ENCODE measurements at places on chromosomes 13 and 19. TPM values are rescaled to one million over a fixed set of nuclear protein-coding genes. Genes with fewer than 3 reads are reported as not detected.

DNA sequence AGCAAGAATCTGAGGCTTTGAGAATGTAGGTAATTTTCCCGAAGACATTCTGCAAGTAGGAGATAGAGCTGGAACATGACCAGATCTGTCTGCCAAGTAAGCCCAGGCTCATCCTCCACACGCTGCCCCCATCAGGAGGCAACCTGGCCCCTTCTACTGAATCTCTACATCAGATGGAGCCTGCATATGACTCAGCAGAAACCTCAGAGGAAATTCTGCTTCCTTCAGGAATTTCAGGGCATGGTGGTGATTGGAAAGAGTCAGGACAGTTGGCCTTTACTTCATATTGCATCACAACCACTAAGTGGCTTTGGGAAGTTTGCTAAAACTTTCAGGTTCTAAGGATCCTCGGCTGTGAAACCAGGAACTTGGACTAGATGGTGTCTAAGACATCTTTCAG lies 85.2 kb downstream of the LRRC63 start:
- no peaks in the 10 kb centered on the region for H3K27me3 ChIP-seq
- no peak overlapping the region for H3K27ac ChIP-seq
- no peaks in the 10 kb centered on the region for H3K36me3 ChIP-seq
- H3K4me3 ChIP-seq, result no peak overlapping the region
- peaks cover 9% of the 10 kb centered on the region for H3K4me1 ChIP-seq

- no peak overlapping the region for H3K27ac ChIP-seq
- peaks cover 3% of the 10 kb centered on the region for H3K27me3 ChIP-seq
- DNase-seq, result no peak
- no peaks in the 10 kb centered on the region for H3K36me3 ChIP-seq
Observed at GRCh38 chr13:21659087-21659486, 11.8 kb upstream of the FGF9 start.

- H3K4me3 ChIP-seq, result no peak overlapping the region
- H3K27me3 ChIP-seq, result peaks cover 1% of the 10 kb centered on the region
- no peak for DNase-seq
- peaks cover 3% of the 10 kb centered on the region for H3K36me3 ChIP-seq
- H3K27ac ChIP-seq, result no peak overlapping the region
Observed at GRCh38 chr19:32875428-32875827, 5.9 kb upstream of the SLC7A9 start.

DNA sequence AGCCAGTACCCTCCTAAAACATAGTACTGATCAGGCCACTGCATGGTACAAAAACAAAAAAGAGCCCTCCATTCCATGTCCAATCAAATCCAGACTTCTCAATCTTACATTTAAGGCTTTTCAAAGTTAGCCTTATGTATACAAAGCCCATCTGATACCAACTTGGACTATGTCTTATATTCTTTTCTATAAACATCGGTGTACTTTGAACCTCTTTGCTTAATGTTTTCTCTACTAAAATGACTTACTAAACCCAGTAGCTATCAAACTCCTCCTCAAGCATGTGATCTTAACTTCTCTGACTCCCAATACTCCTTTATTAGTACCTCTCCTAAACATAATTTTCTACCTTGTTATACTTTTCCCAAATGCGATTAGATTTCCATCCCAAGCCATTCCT lies 14.8 kb downstream of the TSC22D1 start:
- peaks cover 2% of the 10 kb centered on the region for H3K4me1 ChIP-seq
- H3K27ac ChIP-seq, result no peak overlapping the region
- H3K27me3 ChIP-seq, result no peaks in the 10 kb centered on the region

DNA sequence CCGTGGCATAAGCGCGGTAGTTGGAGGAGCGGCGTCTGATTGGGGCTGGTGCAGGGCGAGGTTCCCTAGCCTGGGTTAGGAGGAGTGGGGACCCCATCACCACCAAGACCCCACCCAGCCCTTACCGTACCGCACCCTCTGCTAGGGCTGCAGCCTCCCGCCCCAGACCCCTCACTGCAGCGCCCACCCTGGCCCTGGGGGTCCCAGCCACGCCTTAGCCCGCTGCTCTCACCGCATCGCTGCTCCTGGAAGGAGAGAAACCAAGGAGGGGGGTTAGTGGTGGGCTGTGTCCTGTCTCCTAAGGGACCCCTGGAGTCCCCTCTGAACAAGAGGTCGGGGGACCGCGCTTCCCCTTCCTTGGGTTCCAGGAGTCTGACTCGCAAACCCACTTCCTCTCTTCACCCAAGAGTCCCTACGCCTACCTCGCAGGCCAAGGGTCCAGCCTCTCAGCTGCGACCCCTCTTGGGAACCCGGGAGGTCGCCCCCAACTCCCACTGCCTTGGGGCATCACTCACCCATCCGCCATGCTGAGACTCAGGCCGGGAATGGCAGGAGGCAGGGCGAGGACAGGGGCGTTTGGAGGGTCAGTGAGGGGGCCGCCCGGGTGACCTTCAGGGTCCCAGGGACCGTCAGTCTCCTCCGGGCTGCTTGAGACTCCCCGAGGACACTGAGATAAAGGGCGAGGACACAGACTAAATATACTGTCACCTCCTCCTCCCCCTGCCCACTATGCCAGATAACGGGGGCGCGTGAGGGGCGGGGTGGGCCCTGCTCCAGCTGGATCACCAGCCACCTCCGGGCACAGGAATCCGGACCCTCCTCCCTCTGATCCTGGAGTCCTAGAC lies at the start of gene TNNI3:
Gene TNNI3 (minus strand): TSS at position 669 of the 845 bp plus-strand sequence. CDS start 143 bp downstream, at position 526.
- no peak within 1 kb of the TSS for H3K27ac ChIP-seq
- peaks cover 9% of the 10 kb centered on the region for H3K4me1 ChIP-seq

- no peaks in the 10 kb centered on the region for H3K27me3 ChIP-seq
- H3K4me3 ChIP-seq, result no peak overlapping the region
- DNase-seq, result no peak
- no peaks in the 10 kb centered on the region for H3K36me3 ChIP-seq
Observed at GRCh38 chr13:73273745-73274144, 214.9 kb downstream of the KLF5 start.

DNA sequence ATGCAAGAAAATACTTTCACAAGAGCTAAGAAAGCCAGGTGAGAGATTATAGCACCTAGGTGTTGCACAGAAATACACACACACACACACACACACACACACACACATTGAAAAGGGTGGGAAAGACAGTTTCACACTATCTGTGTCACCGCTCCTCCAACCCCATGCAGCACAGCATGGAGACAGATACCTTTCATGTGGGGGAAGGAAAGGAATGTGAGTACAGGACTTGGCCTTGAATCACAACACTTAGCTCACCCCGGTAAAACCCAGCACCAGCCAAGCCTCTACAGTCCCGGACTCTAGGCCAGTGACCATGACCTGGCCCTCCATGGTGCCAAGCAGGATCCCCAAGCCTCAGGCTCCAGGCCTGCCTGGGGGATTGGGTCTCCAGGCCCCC lies 462.0 kb upstream of the SPRY2 start:
- no peak overlapping the region for H3K27ac ChIP-seq
- peaks cover 1% of the 10 kb centered on the region for H3K27me3 ChIP-seq
- H3K36me3 ChIP-seq, result no peaks in the 10 kb centered on the region
- no peaks in the 10 kb centered on the region for H3K4me1 ChIP-seq

GRCh38 chr13:28541966-28542365 lies 47.0 kb upstream of the FLT1 start:
- H3K36me3 ChIP-seq, result peaks cover 13% of the 10 kb centered on the region
- no peak overlapping the region for H3K27ac ChIP-seq
- H3K27me3 ChIP-seq, result peaks cover 16% of the 10 kb centered on the region
- DNase-seq, result no peak
- H3K4me1 ChIP-seq, result peaks cover 4% of the 10 kb centered on the region

DNA sequence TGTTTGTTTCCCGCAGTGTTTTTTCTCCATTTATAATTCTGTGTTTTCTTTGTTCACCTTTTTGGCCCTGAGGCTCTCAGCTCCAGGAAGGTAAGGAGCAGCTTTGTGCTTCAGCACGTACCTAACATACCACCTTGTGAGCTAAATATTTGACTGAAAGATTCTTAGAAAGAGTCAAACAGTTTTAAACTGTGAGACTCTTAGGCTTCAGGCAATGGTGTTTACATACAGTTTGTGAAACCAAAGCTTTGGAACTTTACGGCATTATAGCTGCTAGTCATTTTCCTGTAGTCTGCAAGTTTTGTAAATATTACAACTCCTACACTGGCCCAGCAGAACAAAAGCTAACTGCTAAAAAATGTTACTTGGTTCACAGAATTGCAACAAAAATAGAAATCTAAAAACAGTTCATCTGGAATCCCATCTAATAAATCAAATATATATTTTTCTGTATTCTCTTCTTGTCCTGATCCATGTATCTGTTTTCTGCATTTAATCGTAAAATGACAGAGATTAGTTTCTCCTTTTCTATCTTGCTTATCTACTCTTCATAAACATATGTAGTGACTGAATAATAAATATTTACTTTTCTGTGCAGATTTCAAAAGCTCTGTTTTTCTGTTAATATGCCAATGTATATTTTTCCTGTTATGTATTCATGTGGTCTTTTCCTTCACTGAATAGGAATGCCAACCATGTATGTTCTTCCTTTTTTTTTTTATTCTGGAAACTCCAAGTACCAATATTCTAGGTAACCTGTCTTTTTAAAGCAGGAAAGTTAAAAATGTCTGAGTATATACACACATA lies 38.8 kb upstream of the GPI start:
- no peak for DNase-seq
- no peak overlapping the region for H3K27ac ChIP-seq
- H3K36me3 ChIP-seq, result peaks cover 51% of the 10 kb centered on the region
- peak overlapping the region; percentile 35 for H3K4me3 ChIP-seq
- H3K27me3 ChIP-seq, result no peaks in the 10 kb centered on the region

DNA sequence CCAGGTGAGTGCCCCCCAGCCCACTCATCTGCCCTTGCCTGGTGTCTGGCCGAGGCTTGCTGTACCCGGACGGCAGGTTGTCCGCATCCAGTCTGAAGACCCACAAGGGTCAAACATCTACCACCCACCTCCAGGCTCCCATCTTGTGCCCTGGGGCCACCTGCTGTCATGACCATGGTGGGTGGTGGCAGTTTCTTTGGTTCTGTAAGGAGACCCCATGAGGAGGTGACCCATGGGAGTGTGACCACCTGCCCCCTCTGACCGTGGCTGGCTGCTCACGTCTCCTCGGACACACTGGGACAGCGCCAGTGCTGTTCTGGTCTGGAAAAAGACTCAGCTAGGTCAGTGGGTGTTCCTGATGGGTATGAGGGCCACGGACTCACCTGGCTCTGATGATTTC lies 93.9 kb downstream of the TEX29 start:
- no peak overlapping the region for H3K27ac ChIP-seq
- no peaks in the 10 kb centered on the region for H3K4me1 ChIP-seq
- peaks cover 3% of the 10 kb centered on the region for H3K27me3 ChIP-seq
- DNase-seq, result no peak

- no peak overlapping the region for H3K27ac ChIP-seq
- peaks cover 4% of the 10 kb centered on the region for H3K27me3 ChIP-seq
- no peak overlapping the region for H3K4me3 ChIP-seq
- H3K4me1 ChIP-seq, result no peaks in the 10 kb centered on the region
- H3K36me3 ChIP-seq, result no peaks in the 10 kb centered on the region
Observed at GRCh38 chr19:29517412-29517811, 8.4 kb upstream of the VSTM2B start.

- H3K27me3 ChIP-seq, result no peaks in the 10 kb centered on the region
- DNase-seq, result no peak
- H3K4me3 ChIP-seq, result no peak overlapping the region
- no peaks in the 10 kb centered on the region for H3K36me3 ChIP-seq
- no peak overlapping the region for H3K27ac ChIP-seq
- H3K4me1 ChIP-seq, result peaks cover 5% of the 10 kb centered on the region
Observed at GRCh38 chr13:90105276-90105675, 1242.2 kb upstream of the MIR17HG start.

DNA sequence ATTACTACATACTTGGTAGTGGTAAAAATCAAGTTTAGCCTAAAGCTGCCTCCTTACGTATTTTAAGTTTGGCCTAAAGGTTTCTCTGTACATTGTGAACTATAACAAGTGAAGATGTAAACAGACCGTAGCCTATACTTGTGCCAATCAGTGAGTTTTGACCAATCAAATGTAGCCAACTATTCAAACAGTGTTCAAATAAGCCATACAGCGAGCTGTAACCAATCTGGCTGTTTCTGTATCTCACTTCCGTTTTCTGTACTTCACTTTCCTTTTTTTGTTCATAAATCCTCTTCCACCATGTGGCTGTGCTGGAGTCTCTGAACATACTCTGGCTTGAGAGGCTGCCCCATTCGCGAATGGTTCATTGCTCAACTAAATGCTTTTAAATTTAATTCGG lies 2504.6 kb downstream of the PCDH9 start:
- H3K4me1 ChIP-seq, result peaks cover 23% of the 10 kb centered on the region
- no peaks in the 10 kb centered on the region for H3K27me3 ChIP-seq
- no peak overlapping the region for H3K27ac ChIP-seq
- DNase-seq, result no peak

DNA sequence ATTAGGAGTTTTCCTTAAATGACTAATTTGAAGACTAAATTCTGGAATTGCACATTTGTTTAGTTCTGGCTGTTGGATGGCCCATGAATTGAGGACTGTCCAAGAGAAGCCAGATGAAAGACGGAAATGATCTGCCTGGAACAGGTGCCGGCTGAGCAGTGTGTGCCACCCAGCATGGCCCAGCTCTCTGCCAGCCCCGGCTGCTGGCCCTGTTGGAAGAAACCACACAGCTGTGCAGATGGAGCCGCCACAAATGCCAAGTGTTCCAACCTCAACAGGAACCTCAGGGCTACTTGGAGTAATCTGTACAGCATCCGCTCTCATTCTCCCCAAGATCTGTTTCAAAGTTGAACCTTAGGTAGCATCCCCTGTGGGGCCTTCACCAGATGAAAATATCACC lies 67.0 kb upstream of the STARD13 start:
- H3K36me3 ChIP-seq, result peaks cover 10% of the 10 kb centered on the region
- H3K27ac ChIP-seq, result peak overlapping the region; percentile 96
- peaks cover 5% of the 10 kb centered on the region for H3K27me3 ChIP-seq
- H3K4me3 ChIP-seq, result no peak overlapping the region

GRCh38 chr13:26895808-26896466 lies 135.4 kb upstream of the GPR12 start:
- peaks cover 2% of the 10 kb centered on the region for H3K27me3 ChIP-seq
- peaks cover 3% of the 10 kb centered on the region for H3K4me1 ChIP-seq
- H3K36me3 ChIP-seq, result no peaks in the 10 kb centered on the region
- H3K4me3 ChIP-seq, result no peak overlapping the region
- H3K27ac ChIP-seq, result peak overlapping the region; percentile 4

Gene CPAMD8
- total RNA-seq, result 4.8 TPM

Gene PDS5B
- 72.3 TPM for total RNA-seq

Gene KANK3
- 109 TPM for total RNA-seq

Gene GPR18
- total RNA-seq, result not detected

Gene STOML3
- 0.18 TPM for total RNA-seq

Gene TSHZ3
- total RNA-seq, result 12.3 TPM

Gene CCDC70
- total RNA-seq, result not detected

Gene DAND5
- 0.69 TPM for total RNA-seq

Gene SPTBN4
- 0.49 TPM for total RNA-seq

Gene C13orf46
- total RNA-seq, result 1.5 TPM
